ENCODE measurements at places on chromosomes 4 and X. TPM values are rescaled to one million over a fixed set of nuclear protein-coding genes. Genes with fewer than 3 reads are reported as not detected.

- no peak for DNase-seq
Measured at GRCh38 chr4:2136726-2137125, 77.6 kb downstream of the NAT8L start.

SRPX gene
- total RNA-seq, result 8.0 TPM

DNA sequence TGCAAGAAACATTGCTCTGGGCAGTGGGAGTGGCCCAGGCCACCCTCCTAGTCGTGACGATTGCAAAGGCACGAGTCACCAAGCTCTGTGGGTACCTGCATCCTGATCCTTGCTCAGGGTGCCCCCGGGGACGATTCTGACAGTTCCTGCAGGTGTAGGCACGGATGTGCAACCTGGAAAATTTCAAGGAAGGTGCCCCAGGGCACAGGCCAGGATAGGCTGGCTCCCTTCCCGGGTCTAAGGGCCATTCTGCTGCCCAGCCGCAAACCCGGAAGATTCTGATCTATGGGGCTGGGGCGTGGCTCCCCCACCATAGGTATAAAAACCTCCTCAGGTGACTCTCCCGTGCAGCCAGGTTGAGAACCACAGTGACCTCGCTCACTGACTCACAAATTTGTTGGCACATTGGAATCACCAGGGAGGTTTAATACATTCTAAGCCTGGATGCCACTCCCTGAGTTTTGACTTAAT lies 228.5 kb downstream of the PTTG2 start:
- DNase-seq, result no peak

- DNase-seq, result peak; percentile 31
Measured at GRCh38 chrX:48785540-48786214, 713 bp upstream of the GATA1 start.

DNA sequence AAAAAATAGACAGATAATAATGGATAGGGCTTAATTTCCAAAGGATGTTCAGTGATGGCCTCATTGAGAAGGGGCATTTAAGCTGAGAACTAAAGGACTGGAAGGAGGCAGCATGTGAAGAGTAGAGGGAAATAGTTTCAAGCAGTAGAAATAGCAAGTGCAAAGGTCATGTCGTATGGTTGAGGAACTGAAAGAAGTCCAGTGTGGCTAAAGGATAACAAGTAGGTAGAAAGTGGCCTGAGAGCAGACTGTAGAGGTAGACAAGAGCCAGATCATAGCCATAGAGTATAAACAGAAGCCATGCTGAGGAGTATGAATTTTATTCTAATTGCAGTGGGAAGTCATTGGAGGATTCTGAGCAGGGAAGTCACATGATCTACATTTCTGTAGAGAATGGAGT lies 72.3 kb downstream of the GRIA3 start:
- no peak for DNase-seq

- DNase-seq, result no peak
Measured at GRCh38 chr4:85595796-85596559, 121.0 kb downstream of the ARHGAP24 start.

GPC3 gene
- 81.0 TPM for total RNA-seq

- peak; percentile 71 for DNase-seq
Measured at GRCh38 chr4:177380730-177381287, 61.4 kb downstream of the AGA start.

DNA sequence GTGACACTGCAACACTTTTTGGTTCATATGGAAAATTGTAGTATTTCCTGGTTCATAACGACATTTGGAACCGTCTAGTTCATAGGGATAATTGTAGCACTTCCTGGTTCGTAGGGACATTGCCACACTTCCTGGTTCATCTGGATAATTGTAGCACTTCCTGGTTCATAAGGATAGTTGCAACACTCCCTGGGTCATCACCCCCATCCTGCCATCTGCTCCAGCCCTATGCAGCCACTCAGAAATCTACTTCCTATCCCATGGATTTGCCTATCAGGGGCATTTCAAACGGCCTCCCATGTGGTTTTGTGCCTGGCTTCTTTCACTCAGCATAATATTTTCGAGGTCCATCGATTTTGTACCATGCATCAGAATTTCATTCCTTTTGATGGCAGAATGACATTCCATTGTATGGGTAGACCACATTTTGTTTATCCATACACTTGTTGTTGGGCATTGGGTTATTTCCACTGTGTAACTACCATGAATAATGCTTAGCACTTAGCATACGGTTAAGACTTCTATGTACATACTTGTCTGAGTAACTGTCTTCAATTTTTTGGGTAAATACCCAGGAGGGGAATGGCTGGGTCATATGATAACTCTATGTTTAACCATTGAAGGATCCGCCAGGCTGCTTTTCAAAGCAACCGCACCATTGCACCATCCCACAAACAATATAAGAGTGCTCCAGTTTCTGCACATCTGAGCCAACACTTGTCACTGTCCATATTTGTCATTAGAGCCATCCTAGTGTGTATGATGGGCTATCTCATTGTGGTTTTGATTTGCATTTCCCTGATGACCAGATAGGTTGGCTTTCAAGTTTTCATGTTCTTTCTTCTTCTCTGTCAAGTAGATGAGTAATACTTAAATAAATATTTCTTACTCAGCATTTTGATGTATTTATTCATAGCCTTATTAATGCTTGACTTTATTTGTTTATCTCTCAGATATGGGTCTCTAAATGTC lies 58.3 kb upstream of the CD99 start:
- no peak for DNase-seq
